RPMI8226 (cell line): ENCODE measurements at places on chromosomes 1 and 21.

DNA sequence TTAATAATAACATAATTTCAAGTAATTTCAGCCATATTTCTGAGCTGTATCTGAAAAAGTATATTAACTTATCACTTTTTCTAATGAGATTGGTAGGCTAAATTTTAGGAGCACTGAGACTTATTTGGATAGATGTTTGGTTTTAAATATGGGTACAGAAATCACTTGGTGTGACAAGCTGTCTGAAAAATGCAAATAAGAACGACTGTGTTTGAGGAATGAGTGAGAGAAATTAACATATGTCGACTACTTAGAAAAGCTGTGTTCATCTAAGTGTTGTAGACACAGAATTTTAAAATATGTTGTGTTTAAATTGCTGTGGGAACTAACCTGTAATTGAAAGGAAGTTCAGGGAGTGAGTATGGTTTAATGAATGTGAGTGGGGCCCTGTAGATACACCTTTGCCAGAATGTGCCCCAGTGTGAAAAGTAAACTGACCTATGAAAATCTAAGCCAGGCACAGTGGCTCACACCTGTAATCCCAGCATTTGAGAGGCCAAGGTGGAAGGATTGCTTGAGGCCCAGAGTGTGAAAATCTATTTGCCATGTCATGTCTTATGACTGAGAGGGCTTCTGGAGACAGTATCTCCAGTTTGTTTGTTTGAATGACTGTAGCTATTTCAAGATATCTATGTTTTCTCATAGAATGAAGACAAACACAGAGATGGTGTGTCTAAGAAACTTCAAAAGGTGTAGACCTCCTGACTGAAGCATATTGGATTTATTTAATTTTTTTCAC lies 53.8 kb upstream of the LRRC8C start:
- DNase-seq = no peak

DNA sequence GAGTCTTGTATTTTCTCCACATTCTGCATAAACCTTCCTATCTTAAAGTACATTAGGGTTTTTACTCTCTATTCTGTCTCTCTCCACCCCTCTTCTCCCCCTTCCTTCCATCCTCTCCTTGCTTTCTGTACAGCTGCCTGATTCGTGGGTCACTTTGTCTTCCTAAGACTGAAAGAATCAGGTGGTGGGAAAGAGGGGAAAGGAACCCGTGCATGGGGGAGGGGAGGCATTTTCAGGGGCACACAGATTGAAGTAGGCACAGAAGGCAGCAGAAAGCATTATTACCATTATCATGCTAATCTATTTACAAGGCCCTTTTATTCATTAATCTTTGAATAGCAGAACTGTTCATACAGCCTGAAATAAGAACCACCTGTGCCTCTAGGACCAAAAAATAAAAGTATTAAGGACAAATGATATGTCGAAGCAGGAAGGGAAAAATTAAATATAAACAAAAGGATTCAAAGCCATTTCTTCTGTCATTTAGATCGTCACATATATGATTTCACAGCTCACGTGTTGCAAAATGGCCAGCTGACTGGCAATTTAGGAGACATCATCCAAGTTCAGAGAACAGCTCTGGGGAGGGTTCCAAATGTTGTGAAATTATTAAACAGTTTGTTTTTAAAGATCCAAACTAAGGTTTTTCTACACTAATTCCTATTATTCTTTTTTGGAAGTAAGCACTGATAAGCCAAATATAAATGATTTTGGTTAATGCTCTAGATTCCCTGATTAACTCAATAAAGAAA lies 154.6 kb downstream of the PBX1 start:
- no peak for DNase-seq

DNA sequence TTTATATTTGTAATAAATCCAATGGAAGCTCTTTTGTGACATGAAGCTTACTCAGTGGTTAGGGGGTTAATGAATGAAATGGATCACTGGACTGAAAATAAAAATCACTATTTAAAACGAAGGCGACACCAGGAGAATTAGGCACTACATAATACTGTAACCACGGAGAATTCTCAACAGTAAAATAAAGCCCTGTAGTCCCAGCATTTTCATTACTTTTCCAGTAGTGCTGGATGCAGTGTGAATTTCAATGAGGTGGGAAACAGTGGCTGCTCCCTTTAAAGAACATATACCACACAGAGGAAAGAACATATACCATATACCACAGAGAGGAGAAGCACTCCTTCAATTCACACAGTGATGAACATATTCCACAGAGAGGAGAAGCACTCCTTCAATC lies 275.0 kb downstream of the SMYD3 start:
- no peak for DNase-seq

GRCh38 chr1:159798893-159799292 lies 3.3 kb upstream of the FCRL6 start:
- peak; percentile 68 for DNase-seq

DNA sequence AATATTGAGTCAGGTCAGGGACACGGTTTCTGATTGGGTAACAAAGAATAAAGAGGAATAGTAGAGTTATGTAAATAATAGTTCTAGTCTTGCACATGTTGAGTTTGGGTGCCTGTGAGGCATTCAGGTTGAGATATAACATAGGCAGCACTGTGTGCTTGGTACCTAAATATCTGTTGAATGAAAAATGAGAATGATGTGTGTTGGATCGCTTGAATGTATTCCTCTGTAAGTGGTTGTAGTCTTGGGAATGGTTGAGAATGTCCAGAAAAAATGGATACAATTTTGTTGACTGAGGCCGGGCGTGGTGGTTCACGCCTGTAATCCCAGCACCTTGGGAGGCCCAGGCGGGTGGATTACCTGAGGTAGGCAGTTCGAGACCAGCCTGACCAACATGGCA lies 116.3 kb upstream of the HNRNPU start:
- DNase-seq = no peak

DNA sequence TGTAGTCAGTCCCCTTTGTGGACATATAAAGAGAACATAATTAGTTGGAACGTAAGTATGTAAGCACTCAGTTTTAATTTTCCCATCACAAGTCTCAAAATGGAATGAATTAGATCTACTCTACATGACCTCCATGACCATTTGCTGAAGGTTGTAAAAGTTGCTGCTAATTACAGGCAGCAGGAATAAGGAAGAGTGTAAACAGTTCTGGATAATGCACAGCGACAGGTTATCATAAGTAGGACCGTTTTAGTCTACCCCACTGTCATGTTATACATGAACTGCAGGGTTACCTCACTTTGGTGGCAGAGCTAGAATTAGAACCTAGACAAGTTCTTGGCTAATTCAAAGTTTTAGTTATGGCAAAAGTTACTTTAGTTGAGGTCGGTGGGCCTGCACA lies 21.7 kb downstream of the YTHDF2 start:
- DNase-seq = no peak

- DNase-seq = no peak
These were observed 244.0 kb upstream of the VAMP3 start for GRCh38 chr1:7526867-7527732.

GRCh38 chr1:160579216-160579701 lies at the start of gene CD84:
Gene CD84, minus strand, starts transcription at chr1:160579496. Its CDS starts 59 bp downstream, at chr1:160579437.
- DNase-seq = no peak

GRCh38 chr1:118143831-118144230 lies 41.2 kb downstream of the SPAG17 start:
- no peak for DNase-seq

DNA sequence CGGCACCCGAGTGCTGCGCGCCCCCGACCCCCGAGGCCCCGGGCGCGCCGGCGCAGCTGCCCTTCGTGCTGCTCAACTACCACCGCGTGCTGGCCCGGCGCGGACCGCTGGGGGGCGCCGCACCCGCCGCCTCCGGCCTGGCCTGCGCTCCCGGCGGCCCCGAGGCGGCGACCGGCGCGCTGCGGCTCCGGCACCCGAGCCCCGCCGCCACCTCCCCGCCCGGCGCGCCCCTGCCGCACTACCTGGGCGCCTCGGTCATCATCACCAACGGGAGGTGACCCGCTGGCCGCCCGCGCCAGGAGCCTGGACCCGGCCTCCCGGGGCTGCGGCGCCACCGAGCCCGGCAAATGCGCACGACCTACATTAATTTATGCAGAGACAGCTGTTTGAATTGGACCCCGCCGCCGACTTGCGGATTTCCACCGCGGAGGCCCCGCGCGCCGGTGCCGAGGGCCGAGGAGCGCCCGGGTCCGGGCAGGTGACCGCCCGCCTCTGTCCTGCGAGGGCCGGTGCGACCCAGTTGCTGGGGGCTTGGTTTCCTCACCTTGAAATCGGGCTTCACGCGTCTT lies 49.0 kb downstream of the SIM2 start:
- DNase-seq = peak; percentile 28

- DNase-seq = no peak
These were observed 37.5 kb upstream of the ANGPTL1 start for GRCh38 chr1:178908358-178908757.

DNA sequence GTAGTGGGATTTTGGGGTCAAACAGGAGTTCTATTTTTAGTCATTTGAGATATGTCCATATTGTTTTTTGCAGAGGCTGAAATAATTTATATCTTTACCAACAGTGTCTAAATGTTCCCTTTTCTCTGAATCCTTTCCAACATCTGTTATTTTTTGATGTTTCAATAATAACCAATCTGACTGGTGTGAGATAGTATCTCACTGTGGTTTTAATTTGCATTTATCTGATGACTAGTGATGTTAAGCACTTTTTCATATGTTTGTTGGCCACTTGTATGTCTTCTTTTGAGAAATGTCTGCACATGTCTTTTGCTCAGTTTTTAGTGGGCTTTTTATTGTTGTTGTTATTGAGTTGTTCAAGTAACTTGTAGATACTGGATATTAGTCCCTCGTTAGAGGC lies 1325.0 kb downstream of the BRINP3 start:
- DNase-seq = no peak

- DNase-seq = no peak
These were observed 38.6 kb downstream of the DIRAS3 start for GRCh38 chr1:68011657-68012375.

- DNase-seq = no peak
These were observed 68.9 kb upstream of the C8B start for GRCh38 chr1:57034713-57035112.

DNA sequence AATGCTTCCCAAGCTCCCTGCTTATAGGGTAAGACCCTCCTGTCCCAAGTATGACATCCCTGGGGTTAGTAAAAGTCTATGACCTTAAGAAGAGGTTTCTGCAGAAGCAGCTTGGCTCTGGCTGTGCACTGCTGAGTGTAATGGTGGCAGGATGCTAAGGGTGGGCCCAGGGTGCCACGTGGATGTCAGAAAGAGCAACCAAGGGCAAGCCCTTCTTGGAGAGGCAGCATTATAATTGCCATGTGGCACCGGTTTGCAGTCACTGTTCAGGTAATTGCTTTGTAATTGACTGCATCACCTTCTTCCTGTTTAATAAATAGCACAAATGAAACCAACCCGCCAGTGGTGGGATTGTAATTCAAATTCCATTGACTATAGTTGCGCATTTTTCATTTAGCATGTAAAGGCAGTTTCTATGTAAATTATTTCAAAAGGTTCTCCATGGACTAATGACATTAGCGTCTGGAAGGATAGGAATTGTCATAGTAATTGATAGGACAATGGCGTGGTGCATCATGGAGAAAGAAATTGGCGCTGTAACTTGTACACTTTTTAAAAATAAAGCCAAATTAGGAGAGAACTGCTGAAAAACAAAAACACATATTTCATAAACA lies 490.6 kb upstream of the VAMP3 start:
- DNase-seq = no peak

- peak; percentile 76 for DNase-seq
These were observed 1.2 kb upstream of the DHRS3 start for GRCh38 chr1:12618965-12619791.

- DNase-seq = no peak
These were observed 1012.7 kb downstream of the ADGRL2 start for GRCh38 chr1:82813386-82813785.

DNA sequence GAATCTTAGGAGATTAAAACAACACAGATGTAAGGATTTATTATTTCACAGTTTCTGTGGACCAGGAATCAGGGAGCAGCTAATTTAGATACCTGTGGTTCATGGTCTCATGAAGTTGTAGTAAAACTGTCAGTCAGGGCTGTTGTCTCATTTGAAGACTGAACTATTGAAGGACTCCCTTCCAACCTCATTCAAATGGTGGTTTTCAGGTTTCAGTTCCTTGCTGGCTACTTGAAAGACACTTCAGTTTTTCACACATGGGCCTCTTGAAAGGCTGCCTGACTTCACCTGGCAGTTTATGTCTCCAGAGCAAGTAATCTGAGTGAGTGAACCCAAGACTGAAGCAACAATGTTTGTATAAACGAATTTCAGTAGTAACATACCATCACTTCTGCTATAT lies 915.9 kb downstream of the PLA2G4A start:
- DNase-seq = peak; percentile 36

DNA sequence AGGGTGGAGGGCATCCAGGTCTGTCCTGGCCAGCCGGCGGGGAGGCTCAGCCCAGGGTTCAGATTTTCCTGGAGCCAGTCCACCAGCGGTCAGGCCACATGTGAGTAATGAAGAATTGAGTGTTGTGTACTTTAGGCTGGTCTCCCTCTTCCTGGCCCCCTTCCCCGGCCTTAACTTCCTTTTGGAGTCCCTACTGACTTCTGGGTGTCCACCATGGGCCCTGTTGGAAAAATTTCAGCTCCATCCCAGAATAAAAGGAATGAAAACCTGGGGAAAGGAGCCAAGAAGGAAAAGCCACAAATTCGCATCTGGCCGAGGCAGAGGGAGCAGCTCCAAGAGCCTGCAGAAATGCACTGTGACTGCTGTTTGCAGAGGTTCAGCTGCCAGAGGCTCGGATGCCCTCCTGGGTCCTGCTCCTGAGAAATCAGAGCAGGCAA lies 35.5 kb upstream of the HHAT start:
- DNase-seq = no peak

DNA sequence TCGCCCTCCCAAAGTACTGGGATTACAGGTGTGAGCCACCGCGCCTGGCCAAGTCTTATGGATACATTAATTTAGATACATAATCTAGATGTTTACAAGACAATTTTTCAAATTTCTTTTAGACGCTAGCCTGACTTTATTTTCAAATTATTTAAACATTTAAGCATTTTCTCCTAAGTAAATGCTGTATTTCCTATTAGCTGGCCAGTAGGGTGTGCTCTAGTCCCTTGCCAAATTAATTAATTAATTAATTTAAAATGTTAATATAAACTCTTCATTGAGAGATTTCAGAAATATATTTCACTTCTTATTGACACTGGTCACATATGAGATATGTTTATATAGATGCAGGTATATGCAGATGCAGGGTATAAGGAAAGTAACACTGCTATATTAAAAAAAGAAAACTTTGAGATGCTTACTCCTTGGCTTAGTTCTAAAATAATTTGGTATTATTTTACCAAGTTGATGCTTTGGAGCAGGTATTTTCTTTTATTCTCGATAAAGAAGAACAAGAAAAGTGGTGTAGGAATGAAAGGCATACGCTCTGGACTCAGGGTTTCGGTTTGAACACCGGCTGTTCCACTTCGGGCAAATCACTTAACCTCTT lies 5.2 kb upstream of the ERRFI1 start:
- DNase-seq = peak; percentile 45

GRCh38 chr1:177996957-177997356 lies 27.1 kb upstream of the SEC16B start:
- DNase-seq = no peak
